Endothelial cell (in vitro differentiated cells): ENCODE measurements at places on chromosomes 6 and 20.

GRCh38 chr20:23257848-23258746 is 92.5 kb upstream of the NXT1 start:
- no peak for DNase-seq

GRCh38 chr20:42974347-42974746 is 215.4 kb downstream of the PTPRT start:
- DNase-seq: no peak

- no peak for DNase-seq
Observed at GRCh38 chr20:36175016-36175415, 20.5 kb downstream of the EPB41L1 start.

DNA sequence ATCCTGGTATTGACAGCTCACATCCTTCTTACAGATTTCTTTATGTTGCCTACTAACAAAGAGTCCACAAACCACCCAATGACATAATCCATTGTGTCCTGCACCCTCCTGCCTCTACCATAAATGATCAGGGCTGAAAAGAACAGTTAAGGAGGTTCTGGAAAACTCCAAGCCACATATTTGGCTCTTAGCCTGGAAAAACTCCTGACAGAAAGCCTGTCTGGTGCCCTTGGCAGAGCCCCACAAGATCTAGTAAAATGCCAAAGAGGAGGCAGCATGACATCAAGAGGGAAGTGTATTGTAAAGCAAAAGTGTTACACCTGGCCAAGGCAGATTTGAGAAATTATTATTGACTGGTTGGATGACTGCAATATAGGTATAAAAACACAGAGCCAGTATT is 126.4 kb upstream of the VGLL2 start:
- no peak for DNase-seq

GRCh38 chr6:50818020-50818419 is 651 bp upstream of the TFAP2B start:
- DNase-seq: no peak
